T-helper 2 cell treated with Interferon-gamma antibody and Interleukin-4, amounts not matched to agents 5 μg/mL and 100 μg/mL, for 36 hours (primary cell): ENCODE measurements at places on chromosomes 5 and 9.

DNA sequence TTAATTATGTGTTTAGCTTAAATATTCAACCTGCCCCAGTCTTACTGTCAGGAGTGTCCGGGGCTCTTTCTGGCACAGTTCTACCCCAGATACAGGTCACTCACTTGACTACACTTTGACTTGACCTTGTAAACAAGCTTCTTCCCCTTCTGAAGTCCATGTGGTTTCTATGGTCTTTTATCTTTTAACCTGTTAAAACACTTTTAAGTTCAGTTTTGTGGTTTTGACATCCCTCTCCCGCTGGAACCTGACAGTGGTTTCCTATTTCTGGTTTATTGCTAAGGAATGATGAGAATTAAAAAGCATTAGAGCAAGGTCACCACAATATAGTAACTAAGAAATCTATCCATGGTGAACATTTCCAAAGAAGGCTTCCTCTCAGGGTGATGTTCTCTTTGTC, 300.1 kb downstream of the TMEM167A start:
- no peak overlapping the region for H3K4me3 ChIP-seq
- H3K4me1 ChIP-seq = peaks cover 8% of the 10 kb centered on the region
- H3K36me3 ChIP-seq = no peaks in the 10 kb centered on the region
- peaks cover 1% of the 10 kb centered on the region for H3K27me3 ChIP-seq

DNA sequence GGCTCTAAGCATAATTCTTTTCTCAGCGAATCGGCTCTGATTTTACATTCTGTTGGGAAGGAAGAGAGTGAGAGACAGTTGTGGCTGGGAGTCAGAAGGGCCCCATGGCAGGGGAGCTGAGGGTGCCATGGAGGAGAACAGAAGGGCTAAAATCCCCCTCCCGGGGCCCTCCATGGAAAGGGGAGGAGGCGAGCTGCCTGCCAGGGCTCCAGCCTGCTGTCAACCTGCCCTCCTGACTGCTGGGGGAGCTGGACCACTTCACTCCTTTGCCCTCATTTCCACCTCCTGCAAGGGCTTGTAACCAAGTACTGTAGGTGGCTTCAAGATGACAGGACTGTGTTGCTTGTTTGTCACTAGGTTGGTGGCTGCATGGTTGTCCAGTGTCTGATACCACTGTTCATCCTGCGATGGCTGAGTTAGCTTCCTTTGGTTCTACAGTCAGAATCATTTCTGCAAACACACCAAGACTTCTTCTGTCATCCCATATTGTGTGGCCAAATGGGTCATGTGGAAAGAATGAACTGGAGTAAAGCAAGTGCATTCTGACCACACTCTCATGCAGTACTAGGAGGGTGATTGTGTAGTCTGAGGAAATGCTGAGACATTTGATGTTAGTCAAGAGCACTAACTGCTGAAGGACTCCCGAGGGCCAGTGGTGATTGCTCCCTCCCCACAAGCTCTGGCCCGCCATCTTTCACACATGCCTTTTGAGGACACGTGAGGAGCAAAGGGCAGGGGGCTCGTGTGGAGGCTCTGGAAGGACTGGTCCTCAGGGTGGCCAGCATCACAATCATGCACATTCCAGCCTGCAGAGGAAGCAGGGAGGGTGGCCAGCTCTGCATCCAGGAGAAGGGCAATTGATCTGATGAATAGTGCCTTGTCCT, 307.2 kb downstream of the GADD45G start:
- no peaks in the 10 kb centered on the region for H3K4me1 ChIP-seq
- peaks cover 26% of the 10 kb centered on the region for H3K27me3 ChIP-seq
- DNase-seq = no peak
- no peak overlapping the region for H3K4me3 ChIP-seq

DNA sequence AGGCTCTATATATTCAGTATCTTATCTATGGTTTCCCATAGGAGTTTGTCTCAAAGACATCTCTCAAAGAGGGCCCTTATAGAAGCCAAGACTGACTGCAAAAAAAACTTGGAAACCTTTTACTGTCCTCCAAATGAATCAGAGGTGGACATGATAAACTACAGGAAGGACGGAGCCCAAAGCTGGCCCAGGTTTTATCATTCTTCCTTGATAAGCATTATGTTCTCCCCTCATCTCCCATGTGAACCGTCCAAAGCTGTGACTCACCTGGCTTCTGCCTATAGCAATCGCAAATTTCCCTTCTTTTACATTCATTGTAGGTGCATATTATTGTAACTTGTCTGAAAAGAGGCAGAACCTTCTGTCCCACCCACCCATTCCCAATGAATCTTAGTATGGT, 35.0 kb upstream of the NIM1K start:
- H3K4me3 ChIP-seq = no peak overlapping the region
- no peaks in the 10 kb centered on the region for H3K27me3 ChIP-seq
- no peak for DNase-seq
- peak overlapping the region; percentile 55 for H3K27ac ChIP-seq

DNA sequence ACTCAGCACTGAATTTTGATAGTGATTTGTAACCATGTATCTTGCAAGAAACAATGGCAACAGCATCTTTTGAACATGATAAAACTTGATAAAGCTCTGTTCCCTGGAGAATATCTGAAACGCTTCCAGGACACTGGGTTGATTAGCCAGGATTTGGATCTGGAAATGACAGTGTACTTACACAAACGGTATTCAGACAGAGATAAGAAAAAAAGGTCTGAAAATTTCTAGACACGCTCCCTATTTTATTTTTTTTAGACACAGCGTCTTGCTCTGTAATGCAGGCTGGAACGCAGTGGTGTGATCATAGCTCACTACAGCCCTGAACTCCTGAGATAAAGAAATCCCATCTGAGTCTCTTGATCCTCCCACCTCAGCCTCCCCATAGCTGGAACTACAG, 109.0 kb downstream of the GNAQ start:
- H3K27ac ChIP-seq = no peak overlapping the region
- no peak overlapping the region for H3K4me3 ChIP-seq
- no peaks in the 10 kb centered on the region for H3K27me3 ChIP-seq
- peaks cover 41% of the 10 kb centered on the region for H3K4me1 ChIP-seq

- no peak overlapping the region for H3K27ac ChIP-seq
- H3K4me1 ChIP-seq = no peaks in the 10 kb centered on the region
- DNase-seq = no peak
- peaks cover 18% of the 10 kb centered on the region for H3K27me3 ChIP-seq
Observed at GRCh38 chr9:110266795-110267194, 10.5 kb upstream of the TXN start.

DNA sequence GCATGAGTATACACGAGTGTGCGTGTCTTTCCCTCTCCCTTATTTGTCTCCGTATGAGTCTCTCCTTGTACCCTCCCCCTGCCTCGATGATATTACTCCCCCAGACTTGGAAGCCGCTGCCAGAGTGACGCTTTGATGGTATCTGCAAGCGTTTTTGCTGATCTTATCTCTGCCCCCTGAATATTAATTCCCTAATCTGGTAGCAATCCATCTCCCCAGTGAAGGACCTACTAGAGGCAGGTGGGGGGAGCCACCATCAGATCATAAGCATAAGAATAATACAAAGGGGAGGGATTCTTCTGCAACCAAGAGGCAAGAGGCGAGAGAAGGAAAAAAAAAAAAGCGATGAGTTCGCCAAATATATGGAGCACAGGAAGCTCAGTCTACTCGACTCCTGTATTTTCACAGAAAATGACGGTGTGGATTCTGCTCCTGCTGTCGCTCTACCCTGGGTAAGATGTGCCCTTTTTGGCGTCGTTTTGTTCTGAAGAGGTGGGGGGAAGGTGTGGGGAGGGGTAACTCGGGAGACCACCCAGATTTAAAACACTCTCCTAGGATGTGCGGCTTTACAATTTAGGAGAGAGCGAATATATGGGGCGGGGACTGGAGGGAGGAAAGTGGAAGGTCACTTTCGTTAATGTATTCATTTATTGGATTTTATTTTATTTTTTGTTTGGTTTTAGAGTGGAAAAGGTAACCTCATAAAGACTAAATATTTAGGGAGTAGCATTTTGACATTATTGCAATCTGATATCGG, at the start of gene GABRG2:
Gene GABRG2, plus strand, starts transcription at position 119 of the 757 bp plus-strand sequence. Its CDS starts 227 bp downstream, at position 346.
- DNase-seq = no peak
- H3K36me3 ChIP-seq = no peaks in the 10 kb centered on the region
- no peak within 1 kb of the TSS for H3K27ac ChIP-seq
- no peaks in the 10 kb centered on the region for H3K4me1 ChIP-seq

GRCh38 chr9:118522093-118523028, 818.2 kb downstream of the TLR4 start:
- H3K36me3 ChIP-seq = no peaks in the 10 kb centered on the region
- H3K27ac ChIP-seq = no peak overlapping the region
- DNase-seq = peak; percentile 3
- H3K4me1 ChIP-seq = no peaks in the 10 kb centered on the region
- H3K27me3 ChIP-seq = no peaks in the 10 kb centered on the region
- no peak overlapping the region for H3K4me3 ChIP-seq

- no peak overlapping the region for H3K4me3 ChIP-seq
- DNase-seq = no peak
- H3K27ac ChIP-seq = no peak overlapping the region
- H3K27me3 ChIP-seq = no peaks in the 10 kb centered on the region
- H3K4me1 ChIP-seq = peaks cover 47% of the 10 kb centered on the region
- H3K36me3 ChIP-seq = peaks cover 57% of the 10 kb centered on the region
Observed at GRCh38 chr9:33300546-33300945, 10.2 kb downstream of the NFX1 start.

DNA sequence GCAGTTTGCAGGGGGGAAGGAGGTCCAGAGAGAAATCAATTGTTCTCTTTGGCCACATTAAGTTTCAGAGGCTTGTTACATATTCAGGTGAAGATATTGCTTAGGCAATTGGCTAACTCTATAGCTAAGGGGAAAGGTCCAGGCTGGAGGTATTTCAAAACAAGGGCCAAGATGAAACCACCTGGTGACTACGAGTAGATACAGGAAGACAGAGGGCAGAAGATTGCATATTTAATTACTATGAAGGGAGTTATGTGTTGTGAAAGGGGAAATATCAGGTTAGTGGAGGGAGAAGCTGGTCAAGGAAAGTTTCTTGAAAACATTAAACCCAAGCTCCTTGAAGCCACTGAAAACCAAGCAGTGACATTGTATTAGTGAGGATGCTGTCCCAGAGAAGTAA, 1.9 kb upstream of the RAD23B start:
- DNase-seq = no peak
- H3K4me3 ChIP-seq = peak overlapping the region; percentile 32
- peaks cover 10% of the 10 kb centered on the region for H3K36me3 ChIP-seq
- H3K4me1 ChIP-seq = peaks cover 26% of the 10 kb centered on the region
- H3K27me3 ChIP-seq = peaks cover 9% of the 10 kb centered on the region

DNA sequence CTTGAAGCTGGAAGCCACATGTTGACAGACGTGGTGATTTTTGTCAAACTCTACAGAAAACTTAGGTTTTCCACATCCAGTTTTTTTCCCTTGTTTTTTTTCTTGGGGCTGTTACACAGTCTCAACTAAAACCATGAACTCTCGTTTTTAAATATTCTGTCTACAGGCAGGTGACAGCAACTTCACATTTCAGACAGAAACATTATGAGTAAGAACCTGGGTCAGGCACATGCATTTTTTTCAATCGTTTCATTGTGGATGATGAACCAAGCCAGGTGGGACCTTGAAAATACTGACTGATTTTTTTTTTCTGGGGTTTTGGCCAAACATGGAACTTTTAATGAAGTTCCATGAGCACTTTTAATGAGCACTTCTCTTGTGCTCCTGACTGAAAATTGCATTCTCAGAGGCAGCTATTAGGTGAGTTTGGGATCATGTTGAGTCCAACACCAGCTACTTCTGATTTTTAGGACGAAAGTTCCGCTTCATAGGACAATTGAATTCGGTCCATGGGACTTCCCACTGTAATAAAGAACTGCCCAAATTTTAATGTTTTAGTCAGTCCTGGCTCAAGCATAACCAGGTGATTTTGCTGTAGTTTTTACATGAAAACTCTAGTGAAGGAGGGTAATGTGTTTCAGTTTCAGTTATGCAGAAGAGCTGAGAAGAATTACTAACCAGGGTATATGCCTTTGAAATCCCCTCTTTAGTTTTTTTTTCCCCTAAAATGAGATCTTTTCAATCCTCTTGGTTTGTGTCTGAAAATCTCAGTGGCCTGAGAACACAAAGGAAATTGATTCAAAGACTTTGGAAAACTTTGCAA, 93.2 kb upstream of the ADAMTS16 start:
- H3K36me3 ChIP-seq = no peaks in the 10 kb centered on the region
- no peak for DNase-seq
- H3K27ac ChIP-seq = no peak overlapping the region
- no peaks in the 10 kb centered on the region for H3K27me3 ChIP-seq
- H3K4me3 ChIP-seq = no peak overlapping the region

DNA sequence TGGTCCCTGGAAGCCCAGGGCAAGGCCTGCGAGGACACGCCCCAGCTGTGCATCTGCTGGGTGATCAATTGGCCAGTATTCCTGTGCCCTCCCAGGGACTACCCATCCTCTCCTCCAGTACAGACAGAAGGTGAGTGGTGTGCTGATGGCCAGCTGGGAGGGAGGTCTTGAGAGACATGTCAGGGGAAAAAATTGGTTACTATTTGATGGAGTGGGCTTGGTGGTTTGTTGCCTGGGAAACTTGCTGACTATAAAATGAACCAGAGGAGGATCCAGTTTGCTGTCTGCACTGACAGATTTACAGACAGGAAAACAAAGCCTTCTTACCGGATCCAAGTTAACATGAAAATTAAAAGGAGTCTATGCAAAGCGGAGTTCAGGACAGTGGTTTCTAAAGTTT, 40.3 kb downstream of the MAP1B start:
- no peaks in the 10 kb centered on the region for H3K36me3 ChIP-seq
- H3K4me3 ChIP-seq = no peak overlapping the region
- DNase-seq = no peak
- H3K4me1 ChIP-seq = no peaks in the 10 kb centered on the region

DNA sequence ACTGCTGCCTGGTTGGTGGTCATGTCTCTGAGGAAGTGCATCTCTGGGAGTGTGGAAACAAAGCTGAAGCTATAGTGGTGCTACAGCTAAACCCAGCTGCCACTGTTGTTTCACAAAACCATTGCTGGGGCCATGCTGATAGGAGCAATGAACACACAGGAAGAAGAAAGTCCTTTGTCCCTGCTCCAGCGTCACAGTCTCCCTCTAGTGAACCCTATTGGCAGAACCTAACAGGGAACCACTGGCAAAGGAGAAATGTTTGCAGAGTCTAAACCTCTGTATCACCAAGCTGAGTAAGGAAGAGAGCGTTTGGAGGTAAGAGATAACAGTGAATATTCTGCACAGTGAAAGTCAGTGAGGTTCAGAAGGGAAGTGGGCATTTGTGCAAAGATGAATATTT, 244.0 kb downstream of the YTHDC2 start:
- no peaks in the 10 kb centered on the region for H3K4me1 ChIP-seq
- H3K27me3 ChIP-seq = no peaks in the 10 kb centered on the region
- no peak overlapping the region for H3K4me3 ChIP-seq
- no peak for DNase-seq

- no peak for DNase-seq
- no peak overlapping the region for H3K4me3 ChIP-seq
- H3K4me1 ChIP-seq = no peaks in the 10 kb centered on the region
Observed at GRCh38 chr5:17766031-17766430, 131.8 kb downstream of the TAF11L14 start.

DNA sequence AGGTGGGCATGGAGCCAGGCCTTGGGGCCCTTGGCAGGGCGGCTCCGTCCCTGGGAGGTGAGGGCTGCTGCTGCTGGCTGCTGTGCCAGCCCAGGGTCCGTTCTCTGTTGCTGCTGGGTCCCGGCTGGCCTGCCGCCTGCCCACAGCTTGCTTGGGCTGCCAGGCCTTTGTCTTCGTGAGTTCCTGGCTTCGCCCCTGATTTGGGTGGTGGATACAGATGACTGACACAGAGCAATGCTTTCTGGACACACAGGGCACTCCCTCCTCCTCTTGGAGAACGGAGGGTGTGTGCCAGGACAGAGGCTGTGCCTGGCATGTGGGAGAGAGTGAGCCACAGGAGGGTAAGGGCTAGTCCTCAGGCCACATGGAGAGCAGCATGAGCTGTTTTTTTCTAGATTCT, 166.1 kb downstream of the MACROH2A1 start:
- H3K4me3 ChIP-seq = no peak overlapping the region
- no peak overlapping the region for H3K27ac ChIP-seq
- H3K36me3 ChIP-seq = no peaks in the 10 kb centered on the region
- DNase-seq = no peak
